ENCODE measurements at places on chromosomes 16 and 17. TPM values are rescaled to one million over a fixed set of nuclear protein-coding genes. Genes with fewer than 3 reads are reported as not detected.

MCRIP2 gene
- 21.7 TPM for polyA plus RNA-seq

PLXDC1 gene
- polyA plus RNA-seq, result not detected

SNX20 gene
- 47.0 TPM for polyA plus RNA-seq

CENPN gene
- polyA plus RNA-seq, result 9.7 TPM

XAF1 gene
- 18.6 TPM for polyA plus RNA-seq

PSME3 gene
- 113 TPM for polyA plus RNA-seq

KRT40 gene
- polyA plus RNA-seq, result not detected

CHTF8 gene
- polyA plus RNA-seq, result 258 TPM

TOP2A gene
- 0.79 TPM for polyA plus RNA-seq

SPPL2C gene
- polyA plus RNA-seq, result not detected

FOXL1 gene
- polyA plus RNA-seq, result not detected

TNS4 gene
- polyA plus RNA-seq, result not detected

RPRML gene
- not detected for polyA plus RNA-seq

ZNF205 gene
- polyA plus RNA-seq, result not detected

CDRT4 gene
- polyA plus RNA-seq, result not detected

AXIN2 gene
- polyA plus RNA-seq, result 0.69 TPM

C1QL1 gene
- not detected for polyA plus RNA-seq

OR4D1 gene
- not detected for polyA plus RNA-seq

FBXL19 gene
- polyA plus RNA-seq, result not detected

Measured in naive B cell (primary cell).